ENCODE measurements at places on chromosomes 3 and 15. TPM values are rescaled to one million over a fixed set of nuclear protein-coding genes. Genes with fewer than 3 reads are reported as not detected.

DNA sequence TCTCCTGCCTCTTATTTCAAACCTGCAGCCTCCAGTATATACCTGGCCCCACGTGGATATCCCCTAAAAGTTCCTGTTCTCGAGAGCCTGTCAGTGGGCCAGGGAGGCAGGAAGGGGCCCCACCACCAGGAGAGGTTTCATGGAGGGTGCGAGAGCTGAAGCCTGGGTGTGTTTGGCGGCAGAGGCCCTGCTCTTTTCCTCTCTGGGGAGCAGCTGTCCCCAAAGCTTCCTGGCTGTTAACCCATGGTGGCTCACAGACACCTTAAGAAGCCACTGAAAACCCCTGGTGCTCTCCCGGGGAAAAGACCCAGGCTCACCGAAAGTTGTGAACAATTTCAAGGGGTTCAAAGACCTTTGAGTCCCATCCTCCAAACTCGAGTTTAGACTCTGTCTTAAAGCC lies 1.1 kb downstream of the PRRT3 start:
- H3K27me3 ChIP-seq, result no peaks in the 10 kb centered on the region
- no peak overlapping the region for H3K4me3 ChIP-seq
- peaks cover 19% of the 10 kb centered on the region for H3K4me1 ChIP-seq
- H3K27ac ChIP-seq, result no peak overlapping the region
- no peak for DNase-seq

OCA2 gene
- total RNA-seq, result 0.56 TPM

SLC9A9 gene
- total RNA-seq, result 29.1 TPM

RETNLB gene
- not detected for total RNA-seq

DNA sequence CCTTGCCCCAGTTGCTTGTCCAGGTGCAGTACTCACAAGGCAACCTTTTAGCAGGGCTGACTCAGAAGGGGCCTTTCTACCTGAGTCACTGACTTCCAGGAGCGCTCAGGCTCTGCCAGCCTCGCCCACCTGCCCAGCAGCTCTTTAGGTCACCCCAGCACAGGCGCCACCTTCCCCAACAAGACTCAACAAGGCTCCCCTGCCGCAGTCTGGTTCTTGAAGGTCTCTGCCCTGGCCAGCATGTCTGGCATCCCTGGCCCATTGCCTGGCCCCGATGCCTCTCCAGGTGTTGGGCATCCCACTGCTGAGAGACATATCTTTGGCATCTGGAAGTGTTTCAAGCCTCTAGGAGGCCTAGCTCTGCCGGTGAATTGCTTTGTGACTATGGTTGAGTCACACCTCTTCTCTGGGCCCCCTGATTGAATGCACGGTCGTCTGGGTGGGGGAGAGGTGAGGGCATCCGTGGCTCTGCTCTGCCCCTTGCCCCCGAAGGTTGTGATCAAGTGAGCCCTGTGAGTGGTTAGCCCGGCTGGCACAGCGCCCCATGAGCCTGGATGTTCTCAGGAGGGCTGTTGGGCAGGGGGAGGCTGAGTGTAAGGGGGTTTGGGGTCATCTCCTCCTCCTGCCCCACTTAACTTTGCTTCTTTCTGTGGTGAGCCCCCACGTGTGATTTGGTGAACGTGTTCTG lies 21.6 kb downstream of the SNX33 start:
- H3K4me1 ChIP-seq, result no peaks in the 10 kb centered on the region
- no peak overlapping the region for H3K4me3 ChIP-seq
- no peak overlapping the region for H3K27ac ChIP-seq
- H3K27me3 ChIP-seq, result no peaks in the 10 kb centered on the region

- H3K27me3 ChIP-seq, result peaks cover 3% of the 10 kb centered on the region
- no peak overlapping the region for H3K27ac ChIP-seq
- DNase-seq, result no peak
Observed at GRCh38 chr15:70699890-70700289, 63.5 kb downstream of the UACA start.

DNA sequence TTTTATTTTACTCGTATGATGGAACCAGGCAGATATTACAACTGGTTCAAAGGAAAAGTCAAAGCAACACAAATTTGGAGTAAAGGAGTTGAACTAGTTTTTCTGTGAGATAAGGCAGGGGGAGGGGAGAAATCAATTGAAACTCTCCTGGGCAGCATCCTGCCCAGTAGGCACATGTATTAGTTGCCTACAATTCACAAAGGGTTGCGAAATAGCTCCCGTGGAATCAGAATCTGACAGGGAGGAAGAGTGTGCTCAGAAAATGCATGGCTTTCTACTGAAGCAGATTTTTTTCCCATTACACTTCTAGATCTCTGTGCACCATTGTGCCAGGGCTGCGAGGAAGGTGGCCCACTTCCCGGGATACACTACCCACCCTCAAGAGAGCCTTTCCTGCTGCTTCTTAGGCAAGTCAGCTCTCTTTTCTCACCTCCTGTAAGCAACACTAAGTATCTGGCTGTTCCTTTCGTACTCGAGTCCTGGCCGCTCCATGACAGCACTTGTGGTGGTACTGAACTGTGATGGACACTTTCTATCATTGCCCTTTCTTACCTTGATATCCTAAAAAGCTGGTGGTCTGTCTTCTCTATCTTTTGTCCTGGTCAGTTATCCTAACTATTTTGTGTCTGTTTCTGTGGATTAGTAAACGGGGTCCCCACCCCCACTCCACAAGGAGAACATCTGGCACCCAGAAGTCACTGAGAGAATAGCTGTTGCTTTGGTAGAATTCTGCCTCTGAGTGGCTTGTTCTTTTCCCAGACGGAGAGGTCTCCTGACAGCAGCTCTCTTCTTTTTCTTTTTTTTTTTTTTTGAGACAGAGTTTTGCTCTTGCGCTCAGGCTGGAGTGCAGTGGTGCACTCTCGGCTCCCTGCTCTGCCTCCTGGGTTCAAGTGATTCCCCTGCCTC lies 74.8 kb downstream of the RPL39L start:
- H3K4me3 ChIP-seq, result no peak overlapping the region
- DNase-seq, result no peak
- H3K27ac ChIP-seq, result peak overlapping the region; percentile 69
- H3K4me1 ChIP-seq, result peaks cover 30% of the 10 kb centered on the region

DNA sequence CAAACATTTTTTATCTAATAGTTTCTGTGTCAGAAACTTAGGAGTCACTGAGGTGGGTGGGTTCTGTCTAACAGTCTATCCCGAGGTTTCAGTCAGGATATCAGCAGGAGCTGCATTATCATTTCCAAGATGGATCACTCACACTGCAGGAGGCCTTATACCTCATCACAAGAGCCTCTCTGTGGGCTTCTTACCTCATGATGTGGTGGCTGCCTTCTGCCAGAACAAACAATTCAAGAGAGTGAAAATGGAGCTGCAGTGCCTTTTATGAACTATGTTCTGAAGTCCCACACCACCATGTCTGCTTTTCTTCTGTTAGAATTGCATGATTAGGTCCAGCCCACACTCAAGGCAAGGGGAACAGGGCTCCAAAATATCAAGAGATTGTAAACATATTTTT lies 27.9 kb downstream of the RFX7 start:
- H3K4me3 ChIP-seq, result no peak overlapping the region
- H3K4me1 ChIP-seq, result no peaks in the 10 kb centered on the region
- H3K27ac ChIP-seq, result no peak overlapping the region
- no peak for DNase-seq
- H3K27me3 ChIP-seq, result no peaks in the 10 kb centered on the region
- H3K36me3 ChIP-seq, result no peaks in the 10 kb centered on the region

EEF1AKMT4 gene
- 0.80 TPM for total RNA-seq

DNA sequence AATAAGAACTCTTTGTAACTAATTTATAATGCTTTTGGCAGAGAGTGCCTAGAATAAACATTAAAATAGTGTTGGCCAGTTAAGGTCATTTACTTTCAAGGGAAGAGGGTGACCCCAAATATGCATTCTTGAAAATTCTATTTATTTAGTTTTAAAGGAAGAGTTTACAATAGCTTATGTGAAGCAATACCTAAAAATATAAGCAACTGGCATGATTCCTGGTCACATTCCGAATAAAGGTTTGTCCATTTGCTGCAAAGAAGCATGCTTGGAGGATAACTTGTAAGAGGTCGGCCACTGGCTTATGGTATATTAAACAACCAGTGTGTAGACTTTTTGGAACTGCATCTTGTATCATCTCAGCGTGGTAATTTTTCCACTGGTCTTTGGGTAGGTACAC lies 10.2 kb downstream of the MITF start:
- no peak overlapping the region for H3K27ac ChIP-seq
- H3K36me3 ChIP-seq, result no peaks in the 10 kb centered on the region
- H3K4me3 ChIP-seq, result no peak overlapping the region
- peaks cover 5% of the 10 kb centered on the region for H3K4me1 ChIP-seq
- H3K27me3 ChIP-seq, result no peaks in the 10 kb centered on the region

GRCh38 chr3:20080956-20081554 lies 40.8 kb downstream of the KAT2B start:
- H3K36me3 ChIP-seq, result peaks cover 29% of the 10 kb centered on the region

- H3K27me3 ChIP-seq, result peaks cover 77% of the 10 kb centered on the region
- H3K4me1 ChIP-seq, result peaks cover 33% of the 10 kb centered on the region
- DNase-seq, result no peak
- no peak overlapping the region for H3K4me3 ChIP-seq
Observed at GRCh38 chr15:96329403-96329981, 1.0 kb upstream of the NR2F2 start.

STAC gene
- total RNA-seq, result not detected

DNA sequence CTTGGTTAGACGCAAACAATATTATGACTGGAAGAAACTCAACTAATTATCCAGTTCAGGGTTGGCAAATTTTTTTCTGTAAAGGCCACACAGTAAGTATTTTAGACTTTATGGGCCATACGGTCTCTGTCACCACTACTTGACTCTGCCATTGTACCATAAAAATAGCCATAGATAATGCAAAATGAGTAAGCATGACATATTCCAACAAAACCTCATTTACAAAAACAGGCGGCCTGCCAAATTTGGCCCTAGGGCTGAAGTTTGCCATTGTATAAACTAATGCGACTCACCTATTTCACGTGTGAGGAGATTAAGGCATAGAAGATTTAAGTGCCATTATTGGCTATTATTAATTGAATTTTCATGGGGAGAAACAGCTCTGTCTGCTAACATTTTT lies 116.8 kb upstream of the CNTN6 start:
- H3K27me3 ChIP-seq, result no peaks in the 10 kb centered on the region
- H3K36me3 ChIP-seq, result no peaks in the 10 kb centered on the region
- H3K4me3 ChIP-seq, result no peak overlapping the region
- H3K27ac ChIP-seq, result no peak overlapping the region
- H3K4me1 ChIP-seq, result no peaks in the 10 kb centered on the region
- no peak for DNase-seq

GRCh38 chr3:183293966-183294365 lies 40.9 kb downstream of the B3GNT5 start:
- no peaks in the 10 kb centered on the region for H3K36me3 ChIP-seq
- no peak overlapping the region for H3K27ac ChIP-seq
- H3K4me1 ChIP-seq, result no peaks in the 10 kb centered on the region
- no peak for DNase-seq
- H3K4me3 ChIP-seq, result no peak overlapping the region
- no peaks in the 10 kb centered on the region for H3K27me3 ChIP-seq

DNA sequence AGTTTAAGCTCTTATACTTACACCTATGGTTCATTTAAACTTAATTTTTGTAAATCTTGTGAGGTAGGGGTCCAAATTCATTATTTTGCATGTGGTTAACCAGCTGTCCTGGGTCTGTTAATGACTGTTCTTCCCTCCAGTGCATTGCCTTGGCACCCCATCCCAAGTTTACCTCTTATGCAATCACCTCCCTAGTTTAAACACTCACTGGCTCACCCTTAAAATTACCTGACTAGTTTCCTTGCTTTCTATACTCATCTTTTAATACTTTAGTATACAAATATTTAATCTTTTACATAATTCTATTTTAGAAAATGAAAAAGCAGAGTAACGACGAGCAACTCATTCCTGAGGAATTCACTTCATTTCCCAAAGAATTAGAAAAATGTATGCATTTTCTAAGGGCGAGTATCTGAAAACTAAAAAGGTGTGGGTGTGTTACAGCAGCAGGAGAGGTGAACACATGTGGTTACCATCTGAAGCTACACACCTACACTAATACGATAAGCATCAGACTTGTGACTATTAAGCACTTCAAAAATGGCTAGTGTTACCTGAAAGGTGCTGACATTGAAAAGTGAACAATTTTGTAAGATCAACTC lies 33.7 kb downstream of the TJP1 start:
- no peak overlapping the region for H3K27ac ChIP-seq
- H3K27me3 ChIP-seq, result no peaks in the 10 kb centered on the region
- H3K36me3 ChIP-seq, result no peaks in the 10 kb centered on the region

GRCh38 chr15:30990036-30990435 lies 1.4 kb downstream of the MTMR10 start:
- no peak overlapping the region for H3K27ac ChIP-seq
- H3K4me1 ChIP-seq, result peaks cover 28% of the 10 kb centered on the region
- no peaks in the 10 kb centered on the region for H3K27me3 ChIP-seq
